Esophagus mucosa (tissue), 1 donor: ENCODE measurements at places on chromosomes 7 and 10. TPM values are rescaled to one million over a fixed set of nuclear protein-coding genes. Genes with fewer than 3 reads are reported as not detected.

DNA sequence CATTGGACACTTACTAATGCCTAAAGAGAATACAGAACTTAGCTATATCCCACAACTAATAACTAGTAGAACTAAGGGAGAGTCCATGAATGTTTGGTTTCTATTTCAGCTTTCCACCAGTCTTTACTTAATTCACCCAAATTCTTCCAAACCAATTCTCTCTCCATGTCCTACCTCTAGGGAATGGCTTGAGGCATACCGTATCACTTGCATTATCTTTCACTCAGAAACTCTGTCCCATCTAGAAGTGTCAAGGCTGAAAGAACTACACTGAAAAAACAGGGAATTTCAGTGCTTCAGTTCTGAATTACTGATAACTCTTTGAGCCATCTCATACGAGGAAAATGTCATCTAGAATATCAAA lies 758 bp downstream of the TMEM168 start:
- ATAC-seq, result no peak

DNA sequence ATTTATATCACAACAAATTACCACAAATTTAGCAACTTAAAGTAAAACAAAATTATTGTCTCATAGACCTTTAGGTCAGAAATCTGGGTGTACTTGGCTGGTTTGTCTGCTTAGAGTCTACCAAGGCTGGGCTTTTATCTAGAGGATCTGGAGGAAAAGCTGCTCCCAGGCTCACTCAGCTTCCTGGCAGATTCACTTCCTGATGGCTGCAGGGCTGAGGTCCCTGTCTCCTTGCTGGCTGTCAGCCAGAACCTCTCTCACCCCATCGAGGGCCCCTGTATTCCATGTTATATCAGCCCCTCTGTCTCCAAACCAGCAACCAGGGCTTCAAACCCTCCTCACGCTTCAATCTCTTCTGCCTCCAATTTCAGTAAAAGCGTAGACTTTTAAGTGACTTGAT lies 734.9 kb downstream of the NRG3 start:
- no peak for ATAC-seq

- ATAC-seq, result no peak
Observed at GRCh38 chr7:83921941-83922607, 272.5 kb downstream of the SEMA3A start.

The THNSL1 gene
- 2.0 TPM for total RNA-seq

The SPDYE1 gene
- not detected for total RNA-seq

GRCh38 chr10:3429676-3430075 lies 257.1 kb upstream of the PITRM1 start:
- ATAC-seq, result no peak
